B cell (primary cell): ENCODE measurements at places on chromosomes 7 and 10.

DNA sequence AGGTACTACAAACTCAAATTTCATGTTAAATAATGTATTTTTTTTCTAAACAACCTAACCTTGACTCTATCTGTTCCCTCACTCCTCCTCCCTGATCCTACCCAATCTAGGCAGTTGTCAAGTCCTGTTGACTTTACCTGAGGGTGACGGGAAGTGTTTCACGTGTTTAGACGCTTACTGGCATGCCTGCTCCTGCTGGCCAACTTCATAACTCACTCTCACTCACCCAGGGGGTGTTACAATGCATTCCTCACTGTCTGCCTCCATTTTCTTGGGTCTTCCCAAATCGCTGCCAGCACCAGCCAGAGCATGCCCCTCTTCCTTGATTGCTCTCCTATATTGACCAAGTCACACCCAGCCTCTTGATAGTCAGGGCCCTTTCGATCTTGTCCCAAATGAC lies 28.3 kb downstream of the CRCP start:
- H3K36me3 ChIP-seq, result peaks cover 77% of the 10 kb centered on the region
- DNase-seq, result no peak
- H3K4me3 ChIP-seq, result no peak overlapping the region
- H3K27ac ChIP-seq, result no peak overlapping the region

DNA sequence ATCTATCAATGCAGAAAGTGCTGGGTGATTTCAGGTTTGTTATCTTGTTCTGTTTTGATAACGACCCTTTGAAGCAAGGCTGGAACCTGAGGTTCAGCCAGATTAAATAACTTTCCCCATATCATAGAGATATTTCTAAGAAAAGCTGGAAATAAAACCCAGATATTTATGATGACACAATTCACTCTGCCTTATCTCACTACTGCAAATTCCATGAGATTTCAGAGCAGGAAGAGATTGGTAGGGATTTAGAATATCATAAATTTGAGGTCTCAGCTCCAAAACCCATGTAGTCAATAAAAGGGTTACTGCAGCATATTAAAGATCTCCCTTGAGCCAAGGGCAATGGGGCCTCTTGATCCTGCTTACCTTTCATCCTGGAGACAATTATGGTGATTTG lies 692.5 kb upstream of the IGFBP3 start:
- no peaks in the 10 kb centered on the region for H3K27me3 ChIP-seq
- no peaks in the 10 kb centered on the region for H3K4me1 ChIP-seq
- no peak overlapping the region for H3K27ac ChIP-seq

DNA sequence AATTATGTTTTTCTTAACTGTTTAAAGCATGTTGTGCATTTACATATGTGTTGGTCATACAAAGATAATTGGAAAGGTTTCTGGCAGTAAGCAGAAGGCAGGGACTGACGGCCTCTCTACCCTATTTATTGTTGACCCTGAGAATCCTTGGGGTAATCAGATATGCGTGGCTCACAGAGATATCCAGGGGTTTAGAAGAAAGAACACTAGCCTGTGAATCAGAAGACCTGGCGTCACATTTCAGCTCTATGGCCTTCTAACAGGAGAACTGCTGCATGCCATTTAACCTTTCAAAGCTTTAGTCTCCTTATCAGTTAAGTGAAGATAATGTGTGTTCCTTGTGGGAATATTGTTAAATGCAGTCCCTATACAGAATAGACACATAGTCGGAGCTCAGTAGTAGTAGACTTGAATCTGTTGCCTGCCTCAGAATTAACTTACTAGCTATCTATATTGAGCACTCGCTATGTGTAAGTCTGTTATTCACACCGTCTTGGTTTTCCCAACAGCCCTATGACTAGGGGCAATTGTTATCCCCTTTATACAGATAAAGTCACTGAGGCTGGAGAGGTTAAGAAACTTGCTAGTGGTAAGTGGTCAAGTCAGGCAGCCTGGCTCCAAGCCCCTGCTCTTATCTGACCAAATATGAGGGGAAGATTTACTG lies 129.6 kb upstream of the ANKRD1 start:
- H3K27ac ChIP-seq, result no peak overlapping the region
- DNase-seq, result no peak
- no peaks in the 10 kb centered on the region for H3K27me3 ChIP-seq
- H3K36me3 ChIP-seq, result no peaks in the 10 kb centered on the region

DNA sequence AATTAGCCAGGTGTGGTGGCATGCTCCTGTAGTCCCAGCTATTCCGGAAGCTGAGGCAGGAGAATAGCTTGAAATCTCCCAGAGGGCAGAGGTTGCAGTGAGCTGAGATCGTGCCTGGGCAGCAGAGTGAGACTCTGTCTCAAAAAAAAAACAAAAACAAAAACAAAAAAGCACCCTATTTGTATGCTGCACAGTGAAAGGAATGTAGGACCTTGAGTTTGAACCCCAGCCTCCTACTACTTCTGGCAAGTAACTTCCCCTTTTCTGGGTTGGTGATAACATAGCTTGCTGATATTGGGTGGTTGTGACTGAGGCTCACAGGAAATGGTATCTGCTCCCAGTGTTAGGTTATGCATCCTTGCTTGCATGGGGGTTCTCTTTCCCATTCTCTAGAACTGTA lies 205.3 kb downstream of the BUB3 start:
- H3K36me3 ChIP-seq, result no peaks in the 10 kb centered on the region
- no peak overlapping the region for H3K27ac ChIP-seq
- no peaks in the 10 kb centered on the region for H3K4me1 ChIP-seq
- no peak for DNase-seq

DNA sequence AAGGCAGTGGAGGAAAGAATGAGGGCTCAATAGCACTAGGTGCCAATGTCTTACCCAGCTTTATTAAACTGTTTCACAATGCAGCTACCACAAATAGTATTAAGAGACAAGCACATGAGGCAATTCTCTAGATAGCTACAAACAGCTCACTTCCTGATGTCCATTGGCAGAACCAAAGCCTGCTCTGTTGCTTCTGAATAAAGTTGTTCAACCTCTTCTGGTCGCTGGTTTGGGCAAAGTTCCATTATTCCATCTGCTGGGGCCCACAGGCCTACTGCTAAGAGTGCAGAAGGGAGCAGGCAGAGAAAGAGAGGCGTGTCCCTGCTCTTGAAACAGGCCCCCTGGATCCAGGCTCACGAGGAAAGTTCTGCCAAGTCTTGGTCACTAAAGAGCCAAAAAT lies 173.9 kb downstream of the ZNF438 start:
- no peaks in the 10 kb centered on the region for H3K27me3 ChIP-seq
- H3K4me1 ChIP-seq, result no peaks in the 10 kb centered on the region
- H3K4me3 ChIP-seq, result no peak overlapping the region
- no peaks in the 10 kb centered on the region for H3K36me3 ChIP-seq
- no peak overlapping the region for H3K27ac ChIP-seq
- DNase-seq, result no peak

DNA sequence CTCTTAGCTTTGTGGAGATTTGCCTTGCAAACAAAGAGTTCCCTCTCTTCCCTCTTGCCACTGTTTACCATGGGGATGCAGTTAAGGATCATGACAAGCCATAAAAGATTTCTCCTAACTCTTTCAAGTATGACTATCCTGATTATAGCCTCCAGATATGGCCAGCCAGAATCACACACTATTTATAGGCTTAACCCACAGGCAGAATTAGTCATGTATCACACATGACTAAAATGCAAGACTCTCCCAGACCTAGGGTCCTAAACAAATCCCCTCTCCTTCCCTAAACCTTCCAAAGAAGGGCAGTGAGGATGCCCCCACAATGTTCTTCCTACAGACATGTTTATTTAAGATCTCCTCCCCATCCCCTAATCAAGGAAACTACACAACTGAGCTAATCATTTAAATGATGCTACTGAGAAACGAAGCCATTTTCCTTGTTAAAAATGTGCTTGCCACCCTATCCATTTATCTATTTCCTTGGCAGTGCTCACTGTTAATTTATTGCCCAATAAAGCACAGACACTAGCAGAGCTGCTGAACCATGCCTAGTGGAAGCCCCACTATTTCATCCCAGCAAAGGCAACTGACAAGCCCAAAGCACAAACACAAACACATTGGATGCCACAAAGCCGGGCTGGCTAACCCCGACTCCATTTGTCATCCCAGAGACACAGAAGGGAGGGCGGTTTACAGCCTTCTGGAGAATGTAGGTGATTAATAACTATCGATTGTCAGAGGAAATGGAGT lies 363.4 kb downstream of the KCNMA1 start:
- H3K27ac ChIP-seq, result no peak overlapping the region
- no peak overlapping the region for H3K4me3 ChIP-seq
- no peaks in the 10 kb centered on the region for H3K36me3 ChIP-seq
- no peak for DNase-seq
- H3K27me3 ChIP-seq, result peaks cover 12% of the 10 kb centered on the region
- H3K4me1 ChIP-seq, result no peaks in the 10 kb centered on the region

DNA sequence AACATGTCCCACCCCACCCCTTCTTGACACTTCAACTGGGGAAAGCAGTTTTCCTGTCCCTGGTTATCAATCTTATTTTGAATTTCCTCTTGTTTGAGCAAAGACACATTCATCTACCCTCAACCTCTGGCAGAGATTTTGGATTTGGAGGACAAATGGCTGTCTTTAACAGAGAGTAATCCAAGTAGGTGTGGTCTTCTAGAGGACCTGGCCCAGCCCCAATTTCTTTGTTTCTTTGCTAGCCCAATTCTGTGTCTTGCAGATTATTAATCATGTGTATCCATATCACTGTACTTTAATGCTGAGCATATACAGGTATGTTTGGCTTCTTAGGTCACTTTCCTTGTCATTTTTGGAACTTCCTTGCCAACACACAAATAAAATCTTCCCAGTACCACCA lies 58.8 kb upstream of the ADCY1 start:
- H3K36me3 ChIP-seq, result no peaks in the 10 kb centered on the region
- H3K4me3 ChIP-seq, result no peak overlapping the region
- no peak overlapping the region for H3K27ac ChIP-seq
- no peak for DNase-seq

- H3K36me3 ChIP-seq, result peaks cover 7% of the 10 kb centered on the region
- no peaks in the 10 kb centered on the region for H3K27me3 ChIP-seq
- peaks cover 75% of the 10 kb centered on the region for H3K4me1 ChIP-seq
- no peak for DNase-seq
Measured at GRCh38 chr10:95288303-95288702, 2.5 kb downstream of the PDLIM1 start.

- peaks cover 41% of the 10 kb centered on the region for H3K36me3 ChIP-seq
- H3K4me3 ChIP-seq, result no peak overlapping the region
- no peak overlapping the region for H3K27ac ChIP-seq
- H3K4me1 ChIP-seq, result no peaks in the 10 kb centered on the region
- no peaks in the 10 kb centered on the region for H3K27me3 ChIP-seq
Measured at GRCh38 chr10:97483506-97483905, 14.7 kb downstream of the MMS19 start.

- H3K4me3 ChIP-seq, result no peak overlapping the region
- peak; percentile 42 for DNase-seq
- H3K4me1 ChIP-seq, result no peaks in the 10 kb centered on the region
- no peaks in the 10 kb centered on the region for H3K36me3 ChIP-seq
- H3K27me3 ChIP-seq, result no peaks in the 10 kb centered on the region
Measured at GRCh38 chr10:26890956-26891355, 30.2 kb upstream of the ABI1 start.

DNA sequence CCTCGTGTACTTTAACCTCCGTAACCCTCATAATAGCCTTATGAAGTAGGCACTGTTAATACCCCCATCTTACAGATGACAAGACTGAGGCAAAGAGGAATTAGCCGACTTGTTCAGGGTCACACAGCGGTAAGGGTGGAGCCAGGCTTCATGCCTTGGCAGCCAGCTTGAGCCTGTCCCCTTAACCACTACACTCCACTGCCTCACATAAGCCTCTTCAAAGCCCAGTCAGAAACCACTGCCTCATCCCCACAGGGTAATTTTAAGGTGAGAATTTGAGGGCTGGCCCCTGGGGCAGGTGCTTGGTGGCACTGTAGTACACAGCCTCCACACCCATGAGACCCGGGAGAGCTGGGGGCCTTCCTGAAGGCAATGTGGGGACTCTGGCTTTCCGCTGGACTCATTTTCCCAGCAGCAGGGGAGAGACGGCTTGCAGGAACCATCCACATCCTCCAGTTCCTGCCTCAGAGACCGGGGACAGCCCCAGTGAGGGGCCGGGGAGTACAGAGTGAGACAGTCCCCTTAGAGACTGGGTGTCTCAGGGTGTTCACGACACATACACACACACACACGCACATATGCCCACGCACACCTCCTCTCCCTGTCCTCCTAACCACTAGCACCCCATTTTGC lies 7.6 kb upstream of the C10orf105 start:
- H3K36me3 ChIP-seq, result no peaks in the 10 kb centered on the region
- no peak for DNase-seq
- no peak overlapping the region for H3K4me3 ChIP-seq
- H3K4me1 ChIP-seq, result peaks cover 40% of the 10 kb centered on the region

DNA sequence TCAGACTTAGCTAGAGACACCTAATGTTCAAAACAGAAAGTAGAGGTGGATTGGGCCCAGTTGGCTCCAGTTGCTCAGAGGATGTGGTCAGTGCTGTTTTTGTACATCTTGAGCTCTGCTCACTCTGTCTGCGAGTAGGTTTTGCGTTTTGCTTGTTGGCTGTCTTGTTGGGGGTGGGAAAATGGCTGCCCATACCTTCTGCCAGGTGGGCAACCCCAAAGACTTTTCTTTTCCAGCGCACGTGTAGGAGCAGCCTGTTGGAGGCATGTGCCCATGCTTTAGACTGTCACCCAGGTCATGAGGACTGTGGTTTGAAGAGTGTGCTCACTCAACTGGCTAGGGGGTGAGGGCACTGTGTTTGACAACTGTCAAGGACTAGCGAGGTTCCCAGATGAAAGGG lies 73.9 kb downstream of the KAT6B start:
- no peak overlapping the region for H3K4me3 ChIP-seq
- H3K27me3 ChIP-seq, result no peaks in the 10 kb centered on the region
- peak; percentile 27 for DNase-seq
- peaks cover 25% of the 10 kb centered on the region for H3K4me1 ChIP-seq
- no peak overlapping the region for H3K27ac ChIP-seq

DNA sequence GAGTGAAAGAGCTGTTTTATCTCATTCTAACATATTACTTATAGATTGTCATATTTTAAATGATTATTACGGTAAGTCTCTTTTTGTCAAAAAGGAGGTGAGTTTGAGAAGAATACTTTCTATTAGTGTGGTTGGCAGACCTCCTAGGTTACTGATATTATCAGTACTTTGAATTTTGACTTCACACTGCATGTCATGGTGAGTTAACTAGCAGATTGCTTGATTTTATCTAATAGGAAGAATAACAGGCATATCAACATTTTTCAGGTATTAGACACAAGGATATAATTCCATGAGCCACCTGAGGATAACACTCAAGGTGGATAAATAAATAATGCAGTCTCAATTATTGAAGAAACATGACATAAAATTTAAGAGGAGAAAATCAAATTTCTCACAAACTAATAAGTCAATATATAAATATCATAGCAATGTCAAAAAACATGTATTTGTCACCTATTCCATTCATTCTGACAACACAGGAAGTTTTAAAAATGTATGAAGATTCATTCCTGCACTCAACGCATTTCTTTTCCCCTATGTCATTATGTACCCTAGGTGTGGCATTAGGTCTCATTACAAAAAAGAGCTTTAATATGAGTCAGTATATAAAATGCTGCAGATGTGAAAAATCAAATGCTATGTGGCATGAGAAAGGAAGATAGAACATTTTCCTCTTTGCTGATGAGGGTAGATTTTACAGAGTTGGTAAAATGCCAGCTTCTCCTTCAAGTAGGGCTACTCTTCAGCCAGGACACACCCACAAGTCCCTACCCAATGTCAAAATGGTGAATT lies 1621.6 kb downstream of the REEP3 start:
- no peaks in the 10 kb centered on the region for H3K27me3 ChIP-seq
- H3K27ac ChIP-seq, result no peak overlapping the region
